ENCODE measurements at places on chromosomes 3 and 15. TPM values are rescaled to one million over a fixed set of nuclear protein-coding genes. Genes with fewer than 3 reads are reported as not detected.

The CNTN6 gene
- not detected for total RNA-seq

The GHRL gene
- total RNA-seq: not detected

GRCh38 chr15:37072181-37072580 lies 28.2 kb downstream of the MEIS2 start:
- H3K4me3 ChIP-seq: no peak overlapping the region
- H3K36me3 ChIP-seq: no peaks in the 10 kb centered on the region
- DNase-seq: no peak

GRCh38 chr3:58683001-58683458 lies 16.5 kb upstream of the FAM3D start:
- H3K27ac ChIP-seq: no peak overlapping the region
- H3K4me1 ChIP-seq: peaks cover 6% of the 10 kb centered on the region
- no peak overlapping the region for H3K4me3 ChIP-seq
- peaks cover 22% of the 10 kb centered on the region for H3K27me3 ChIP-seq

DNA sequence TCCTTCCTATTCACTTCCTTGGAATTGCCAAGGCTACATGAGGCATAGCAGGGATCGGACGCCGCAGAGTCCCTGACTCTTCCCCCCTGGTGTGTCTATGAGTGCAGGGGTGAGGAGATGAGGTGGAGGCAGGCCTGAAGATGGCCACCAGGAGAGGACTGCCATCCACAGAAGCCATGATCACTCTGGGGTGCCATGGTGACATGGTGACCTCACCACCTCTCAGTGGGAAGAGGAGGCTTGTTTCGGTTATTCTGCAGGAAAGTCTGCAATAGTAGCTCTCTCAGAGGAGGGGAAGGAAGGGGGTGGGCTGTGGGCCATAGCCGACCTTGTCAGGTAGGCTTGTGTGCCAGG lies 57.0 kb upstream of the LIMD1 start:
- DNase-seq: no peak
- no peak overlapping the region for H3K4me3 ChIP-seq
- H3K36me3 ChIP-seq: peaks cover under 1% of the 10 kb centered on the region
- no peaks in the 10 kb centered on the region for H3K4me1 ChIP-seq
- no peaks in the 10 kb centered on the region for H3K27me3 ChIP-seq
- H3K27ac ChIP-seq: no peak overlapping the region

- H3K36me3 ChIP-seq: peaks cover 21% of the 10 kb centered on the region
- no peak overlapping the region for H3K27ac ChIP-seq
- DNase-seq: peak; percentile 61
Measured at GRCh38 chr3:113495035-113495434, 19.9 kb downstream of the SPICE1 start.

Measured in activated CD8-positive, alpha-beta memory T cell treated with anti-CD3 and anti-CD28 coated beads, Interleukin-2, amount 10 ng/mL, durations not matched to agents 7 days and 5 days (primary cell).